T-cell (primary cell): ENCODE measurements at places on chromosomes 5 and 9. TPM values are rescaled to one million over a fixed set of nuclear protein-coding genes. Genes with fewer than 3 reads are reported as not detected.

GRCh38 chr9:107211284-107211923 lies 71.7 kb upstream of the RAD23B start:
- DNase-seq = no peak

DNA sequence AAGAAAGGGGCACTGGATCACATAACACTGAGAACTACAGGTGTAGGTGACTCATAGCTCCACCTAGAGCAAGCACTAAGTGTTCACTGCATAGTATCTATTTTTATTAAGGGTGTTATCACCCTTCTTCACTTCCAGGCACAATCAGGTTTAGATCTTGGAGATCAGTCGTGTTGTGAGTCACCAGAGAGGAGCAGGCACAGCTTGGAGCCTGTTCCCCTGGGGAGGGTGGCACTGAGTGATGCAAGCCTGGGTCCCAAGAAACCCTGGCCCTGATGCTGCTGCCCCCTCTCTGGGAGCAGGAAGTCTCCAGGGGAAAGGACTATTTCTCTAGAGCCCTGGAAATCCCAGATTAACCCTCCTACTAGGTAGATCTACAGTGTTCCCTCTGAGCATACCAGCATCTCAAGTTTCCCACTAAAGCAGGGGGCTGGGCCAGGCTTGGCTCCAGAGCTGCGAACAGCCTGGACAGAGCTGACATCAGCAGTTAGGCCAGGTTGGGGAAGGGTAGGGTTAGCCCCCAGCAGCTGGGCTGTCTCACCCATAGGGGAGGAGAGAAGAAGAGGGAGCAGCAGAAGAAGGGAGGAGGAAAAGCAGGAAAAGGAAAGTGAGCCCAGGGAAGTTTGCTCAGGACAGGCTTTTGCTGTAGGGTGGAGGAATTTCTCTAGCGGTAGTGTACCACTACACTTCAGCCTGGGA lies 28.1 kb upstream of the SPINK4 start:
- no peak for DNase-seq

The SLC45A2 gene
- 0.20 TPM for total RNA-seq

The SREK1 gene
- total RNA-seq = 67.1 TPM

The KCNIP1 gene
- total RNA-seq = not detected

The SAXO1 gene
- 0.47 TPM for total RNA-seq
